ENCODE measurements at places on chromosomes 16 and 17.

- no peak for DNase-seq
These were observed 35.2 kb upstream of the KIFC3 start for GRCh38 chr16:57837305-57838125.

GRCh38 chr17:17052462-17053221 is 10.4 kb downstream of the MPRIP start:
- DNase-seq: no peak

DNA sequence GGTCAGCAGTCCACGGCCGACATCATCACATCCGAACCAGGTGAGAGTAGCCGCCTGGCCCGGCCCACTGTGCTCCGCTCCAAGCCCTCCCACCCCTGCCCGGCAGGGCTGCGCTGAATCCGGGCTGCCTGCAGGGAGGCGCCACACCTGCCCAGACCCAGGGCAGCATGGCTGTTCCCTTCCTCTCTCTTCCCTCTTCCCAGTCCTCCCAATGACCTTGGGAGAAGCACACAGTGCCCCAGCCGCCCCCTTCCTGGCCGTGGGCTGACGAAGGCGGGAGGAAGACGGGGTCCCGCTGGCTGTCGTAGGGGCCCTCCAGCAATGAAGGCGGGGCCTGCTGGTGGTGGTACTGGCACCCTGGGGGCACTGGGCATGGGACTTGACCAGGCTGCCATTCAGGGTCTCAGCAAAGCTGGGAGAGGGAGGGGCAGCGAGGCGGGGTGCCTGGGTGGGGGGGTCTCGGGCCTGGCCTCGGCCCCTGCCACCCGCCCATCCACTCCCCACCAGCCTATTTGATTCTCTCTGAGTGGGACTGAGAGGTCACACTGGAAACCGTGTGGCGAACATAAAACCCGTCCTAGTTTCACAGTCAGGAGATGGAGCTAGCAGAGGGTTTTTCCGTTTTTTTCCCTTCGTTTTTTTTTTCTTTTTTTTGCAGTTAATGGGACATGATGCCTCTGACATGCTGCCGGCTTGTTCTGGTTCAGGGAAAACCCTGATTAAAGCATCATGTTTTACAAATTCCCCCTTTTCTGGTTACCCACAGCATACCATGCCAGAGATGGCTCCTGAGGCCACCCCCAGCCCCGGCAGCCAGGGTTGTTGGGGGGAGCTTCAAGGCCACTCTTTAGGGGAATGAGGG is 50.6 kb downstream of the BAHCC1 start:
- DNase-seq: no peak

DNA sequence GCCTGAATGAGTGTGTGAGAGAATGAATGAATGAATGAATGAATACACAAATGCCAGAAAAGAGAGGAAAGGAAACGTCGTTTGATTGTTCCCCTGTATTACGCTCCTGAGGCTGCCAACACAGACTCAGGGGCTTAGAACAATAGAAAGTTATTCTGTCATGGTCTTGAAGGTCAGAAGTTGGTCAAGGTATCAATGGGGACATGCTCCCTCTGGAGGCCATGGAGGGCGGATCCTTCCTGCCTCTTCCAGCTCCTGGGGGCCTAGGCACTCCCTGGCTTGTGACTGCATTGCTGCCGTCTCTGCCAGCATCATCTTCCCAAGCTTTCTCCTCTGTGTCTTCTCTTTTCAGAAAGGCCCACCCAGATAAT is 1.5 kb upstream of the SLC38A8 start:
- no peak for DNase-seq

- DNase-seq: no peak
These were observed 53.5 kb downstream of the SOCS1 start for GRCh38 chr16:11202260-11203091.

DNA sequence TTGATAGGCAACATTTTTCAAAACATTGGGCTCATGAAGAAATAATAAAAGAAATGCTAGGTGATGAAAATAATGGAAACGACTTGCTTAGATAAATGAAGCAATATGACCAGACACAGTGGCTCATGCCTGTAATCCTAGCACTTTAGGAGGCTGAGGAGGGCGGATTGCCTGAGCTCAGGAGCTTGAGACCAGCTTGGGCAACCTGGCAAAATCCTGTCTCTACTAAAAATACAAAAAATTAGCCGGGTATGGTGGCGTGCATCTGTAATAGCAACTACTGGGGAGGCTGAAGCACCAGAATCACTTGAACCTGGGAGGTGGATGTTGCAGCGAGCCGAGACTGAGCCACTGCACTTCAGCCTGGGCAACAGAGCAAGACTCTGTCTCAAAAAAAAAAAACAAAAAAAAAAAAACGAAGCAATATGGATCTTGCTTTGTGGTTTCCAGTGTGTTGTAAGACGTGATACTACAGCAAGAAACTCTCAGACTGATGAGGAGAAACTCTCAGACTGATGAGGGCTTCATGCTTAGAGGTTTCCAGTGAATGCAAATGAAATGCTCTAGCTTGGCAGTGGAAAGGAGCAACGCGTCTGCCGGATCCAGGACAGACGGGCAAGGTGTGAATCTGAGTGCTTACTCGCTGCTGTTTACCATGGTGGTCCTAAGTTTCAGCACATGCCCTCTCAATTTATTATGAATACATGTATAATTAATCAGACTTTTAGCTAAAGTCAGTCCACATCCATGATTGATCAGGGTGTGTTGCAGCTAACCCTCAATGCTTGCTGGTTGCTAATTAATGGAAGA is 11.5 kb upstream of the IGF2BP1 start:
- no peak for DNase-seq

GRCh38 chr17:45036691-45037090 is 14.7 kb downstream of the DCAKD start:
- DNase-seq: no peak

GRCh38 chr16:64773184-64773583 is 348.7 kb downstream of the CDH11 start:
- no peak for DNase-seq

DNA sequence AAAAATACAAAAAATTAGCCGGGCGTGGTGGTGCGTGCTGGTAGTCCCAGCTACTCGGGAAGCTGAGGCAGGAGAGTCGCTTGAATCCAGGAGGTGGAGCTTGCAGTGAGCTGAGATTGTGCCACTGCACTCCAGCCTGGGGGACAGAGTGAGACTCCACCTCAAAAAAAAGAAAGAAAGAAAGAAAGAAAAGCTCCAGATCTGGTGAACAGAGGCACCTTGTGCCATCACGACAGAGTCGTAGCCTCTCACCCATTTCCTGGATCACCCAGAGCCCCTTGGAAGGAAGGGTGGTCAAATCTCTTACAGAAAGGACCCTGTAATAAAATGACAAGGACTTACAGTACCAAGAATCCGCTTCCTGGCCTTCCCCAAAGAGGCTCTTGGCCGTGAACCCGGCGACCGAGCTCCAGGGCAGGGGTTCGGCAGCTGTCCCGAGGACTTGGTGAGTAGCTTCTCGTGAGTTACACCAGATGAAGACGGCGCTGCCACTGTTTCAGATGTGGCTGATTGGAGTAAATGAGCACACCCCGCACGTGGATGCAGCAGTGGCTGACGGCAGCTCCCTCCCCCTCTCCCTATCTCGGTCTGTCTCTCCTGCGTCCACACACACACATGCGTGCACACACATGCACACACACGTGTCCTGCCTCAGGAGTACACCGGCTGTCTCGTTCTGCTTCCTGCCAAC is 13.5 kb downstream of the LGALS3BP start:
- DNase-seq: no peak

GRCh38 chr17:45132572-45133463 is 503 bp upstream of the PLCD3 start:
- peak; percentile 18 for DNase-seq

- no peak for DNase-seq
These were observed 62.3 kb downstream of the CYB5B start for GRCh38 chr16:69486724-69487123.

DNA sequence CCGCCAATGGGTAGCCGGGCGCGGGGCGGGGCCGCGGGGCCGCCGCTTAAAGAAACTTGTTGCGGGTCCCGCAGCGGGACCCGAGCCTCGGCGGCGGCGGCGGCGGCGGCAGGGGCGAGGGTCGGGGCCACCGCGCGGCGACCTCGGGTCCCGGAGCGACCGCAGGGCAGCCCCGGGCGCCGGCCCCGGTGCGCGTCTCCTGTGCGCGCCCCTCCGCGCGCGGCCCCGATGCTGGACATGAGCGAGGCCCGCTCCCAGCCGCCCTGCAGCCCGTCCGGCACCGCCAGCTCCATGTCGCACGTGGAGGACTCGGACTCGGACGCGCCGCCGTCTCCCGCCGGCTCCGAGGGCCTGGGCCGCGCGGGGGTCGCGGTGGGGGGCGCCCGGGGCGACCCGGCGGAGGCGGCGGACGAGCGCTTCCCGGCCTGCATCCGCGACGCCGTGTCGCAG is at the start of gene SOX8:
SOX8 (plus strand) TSS at position 76 of the 450 bp plus-strand sequence; CDS start at position 229, 153 bp downstream.
- no peak for DNase-seq

DNA sequence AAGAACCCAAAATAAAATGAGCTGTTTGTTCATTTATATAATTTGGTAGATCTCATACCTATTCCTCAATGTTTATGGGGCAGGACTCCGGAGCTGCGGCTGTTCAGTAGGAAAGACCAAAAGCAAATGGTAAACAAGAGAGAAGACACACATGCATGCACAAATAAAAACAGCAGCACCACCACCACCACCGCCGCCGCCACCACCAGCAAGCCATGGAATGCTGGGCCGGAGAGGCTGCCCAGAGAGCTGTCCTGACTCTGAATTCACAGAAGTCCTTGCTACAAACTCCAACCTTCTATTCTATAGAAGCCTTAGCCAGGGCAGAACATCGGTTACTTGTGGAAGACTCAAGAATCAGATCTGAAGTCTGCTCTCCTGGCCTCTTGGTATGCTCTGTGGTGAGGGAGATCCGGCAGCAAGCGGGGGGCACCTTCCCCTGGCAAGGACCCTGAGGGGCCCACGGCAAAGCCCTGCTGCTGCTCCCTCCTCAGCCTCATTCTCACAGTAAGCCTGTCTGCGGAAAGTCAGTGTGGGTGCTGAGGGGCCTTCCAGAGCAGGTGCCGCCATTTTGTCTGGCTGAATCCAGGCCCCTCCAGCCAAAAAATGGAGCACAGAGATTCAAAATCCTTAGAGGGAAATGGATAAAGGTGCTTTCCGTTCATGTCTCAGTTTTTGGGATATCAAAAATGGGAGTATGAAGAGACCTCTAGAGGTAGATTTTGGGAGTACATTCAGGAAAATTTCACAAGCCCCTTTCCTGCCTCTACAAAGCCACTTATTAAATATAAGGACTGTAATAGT is 6.4 kb upstream of the FOXJ1 start:
- DNase-seq: no peak

DNA sequence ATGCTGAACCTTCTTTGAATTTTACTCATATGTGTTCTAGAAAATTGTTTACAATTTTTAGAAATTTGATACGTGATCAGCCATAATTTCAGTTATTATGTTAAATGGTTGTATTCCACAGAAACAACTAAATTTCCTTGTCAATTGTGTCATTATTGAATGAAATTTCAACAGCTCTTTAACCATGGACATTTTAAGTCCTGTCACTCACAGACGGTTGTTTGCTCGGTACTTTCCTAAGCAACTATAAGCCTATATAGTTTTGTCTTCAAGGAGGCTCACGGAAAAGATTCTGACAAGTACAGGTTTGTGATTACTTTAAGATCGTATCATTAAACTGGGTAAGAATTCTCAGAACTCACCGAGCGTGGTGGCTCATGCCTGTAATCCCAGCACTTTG is 31.8 kb downstream of the SLC39A11 start:
- no peak for DNase-seq

GRCh38 chr16:69440250-69440649 is 15.8 kb downstream of the CYB5B start:
- DNase-seq: no peak

- no peak for DNase-seq
These were observed 3.6 kb downstream of the SCRN2 start for GRCh38 chr17:47837401-47838039.

DNA sequence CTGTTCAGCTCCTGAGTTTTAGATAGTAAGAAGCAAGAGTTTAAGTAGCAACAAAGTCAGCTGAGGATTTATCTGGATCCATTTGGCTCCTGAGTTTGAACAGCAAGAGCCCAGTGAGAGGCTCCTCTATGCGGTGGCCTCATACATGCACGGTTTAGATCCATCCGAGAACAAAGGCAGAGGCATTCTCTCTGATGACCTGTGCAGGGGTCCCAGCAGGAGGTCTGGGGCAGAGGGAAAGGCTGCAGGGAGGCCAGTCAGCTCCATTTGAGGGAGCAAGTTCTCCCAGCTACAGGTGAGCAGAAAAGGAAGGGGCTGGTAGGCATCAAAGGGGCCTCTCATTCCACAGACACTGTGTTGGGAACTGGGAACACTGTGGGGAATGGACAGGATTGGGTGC is 16.5 kb downstream of the PITPNM3 start:
- no peak for DNase-seq

DNA sequence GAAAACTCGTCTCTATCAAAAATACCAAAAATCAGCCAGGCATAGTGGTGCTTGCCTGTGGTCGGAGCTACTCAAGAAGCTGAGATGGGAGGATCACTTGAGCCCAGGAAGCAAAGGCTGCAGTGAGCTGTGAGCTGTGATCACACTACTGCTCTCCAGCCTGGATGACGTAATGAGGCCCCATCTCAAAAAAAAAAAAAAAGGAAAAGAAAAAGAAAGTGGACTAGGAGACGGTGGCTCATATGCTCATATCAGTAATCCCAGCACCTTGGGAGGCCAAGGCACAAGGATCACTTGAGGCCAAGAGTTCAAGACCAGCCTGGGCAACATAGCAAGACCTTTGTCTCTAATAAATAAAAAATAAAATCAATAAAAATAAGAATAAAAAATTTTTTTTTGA is 8.8 kb upstream of the SUMO2 start:
- DNase-seq: no peak

GRCh38 chr16:57998486-57998885 is 2.0 kb downstream of the ZNF319 start:
- peak; percentile 33 for DNase-seq

- DNase-seq: no peak
These were observed 111.3 kb downstream of the USP32 start for GRCh38 chr17:60280673-60281072.

- DNase-seq: no peak
These were observed 65.1 kb upstream of the TOX3 start for GRCh38 chr16:52611817-52612673.

DNA sequence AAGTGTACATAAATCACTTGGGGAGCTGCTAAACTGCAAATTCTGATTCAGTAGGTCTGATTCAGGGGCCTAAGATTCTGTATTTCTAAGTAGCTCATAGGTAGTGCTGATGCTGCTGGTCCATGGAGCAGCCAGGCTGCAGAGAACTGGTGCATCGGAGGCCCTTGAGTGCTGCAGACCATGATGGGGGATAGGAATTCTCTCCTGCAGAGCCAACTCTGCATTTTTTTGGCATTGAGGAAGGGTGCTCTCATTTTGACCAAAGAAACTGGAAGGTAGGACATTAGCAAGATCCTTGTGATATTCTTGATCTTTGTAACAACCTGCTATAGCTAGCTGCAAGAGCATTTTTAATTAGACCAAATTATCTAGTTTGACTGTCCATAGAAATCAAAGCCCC is 4.7 kb downstream of the HOXB2 start:
- no peak for DNase-seq
